ENCODE measurements at places on chromosomes 3 and 15.

DNA sequence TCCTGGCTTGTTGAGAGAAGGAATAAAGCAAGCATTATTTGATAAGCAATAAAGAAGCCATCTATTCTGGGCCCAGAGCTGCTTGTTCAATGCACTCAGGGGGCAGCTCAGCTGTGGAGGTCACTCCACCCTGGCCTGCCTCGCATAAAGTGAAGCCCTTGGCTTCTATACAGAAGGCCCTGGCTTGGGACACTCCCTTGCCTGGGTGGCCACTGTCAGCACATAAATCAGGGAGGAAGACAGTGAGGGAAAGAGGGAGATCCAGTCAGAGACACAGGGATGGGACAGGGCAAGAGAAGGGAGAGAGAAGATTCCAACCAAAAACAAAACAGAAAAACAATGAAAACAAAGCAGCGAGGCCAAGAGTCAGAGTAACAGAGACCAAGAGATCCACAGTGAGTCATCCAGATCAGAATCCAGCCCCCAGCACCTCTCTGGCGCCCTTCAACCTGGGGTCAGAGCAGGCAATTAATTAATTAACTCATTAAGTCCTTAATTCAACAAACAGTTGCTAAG is 11.8 kb downstream of the INSYN1 start:
- DNase-seq = no peak

DNA sequence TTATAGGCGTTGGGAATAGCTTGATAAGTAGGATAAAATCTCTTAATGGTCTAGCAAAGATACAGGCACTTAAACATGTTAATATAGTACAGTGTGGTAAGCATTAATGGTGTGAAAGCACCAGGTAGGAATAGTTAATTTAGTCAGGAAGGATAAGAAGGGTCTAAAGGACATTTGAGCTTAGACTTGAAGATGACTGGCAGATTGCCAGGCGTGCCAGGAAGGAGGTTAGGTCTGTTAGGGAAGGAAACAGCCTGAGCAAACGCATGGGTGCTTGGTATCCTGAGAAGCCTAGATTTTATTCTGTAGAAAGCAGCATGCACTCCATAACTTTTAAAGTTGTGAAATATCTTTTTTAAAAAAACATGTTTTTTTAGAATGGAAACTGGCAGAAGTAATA is 17.7 kb downstream of the SEC62 start:
- no peak for DNase-seq

GRCh38 chr3:153830552-153830951 is 290.6 kb upstream of the ARHGEF26 start:
- no peak for DNase-seq

DNA sequence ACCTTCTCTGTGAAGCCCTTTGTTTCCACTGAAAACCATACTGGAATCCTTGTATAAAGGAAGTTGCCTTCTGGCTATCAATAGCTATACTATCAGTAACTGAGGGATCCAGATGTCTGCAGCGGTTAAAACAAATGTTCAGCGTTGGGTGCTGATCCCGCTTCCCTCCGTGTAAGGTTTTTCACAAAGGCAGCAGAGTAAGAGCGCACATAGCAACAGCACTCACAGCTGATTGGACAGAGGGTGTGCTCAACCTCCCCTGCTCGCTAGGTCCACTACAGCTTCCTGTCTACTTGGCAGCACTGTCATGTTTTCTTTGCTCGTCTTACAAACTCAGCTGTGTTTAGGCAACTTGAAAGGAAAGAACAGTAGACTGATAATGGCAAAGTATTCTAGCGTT is 27.3 kb downstream of the ATOSA start:
- peak; percentile 2 for DNase-seq

- no peak for DNase-seq
Measured at GRCh38 chr3:53198996-53199395, 38.0 kb downstream of the PRKCD start.
